Colonic mucosa (tissue), 4 donors: ENCODE measurements at places on chromosomes 4 and X. TPM values are rescaled to one million over a fixed set of nuclear protein-coding genes. Genes with fewer than 3 reads are reported as not detected.

XG gene
- 0.50 TPM for total RNA-seq

WAS gene
- total RNA-seq: 3.0 TPM

SCRG1 gene
- 0.80 TPM for total RNA-seq

TMEM154 gene
- 3.5 TPM for total RNA-seq

GRCh38 chr4:180190382-180190781, 2052.8 kb upstream of the TENM3 start:
- DNase-seq: no peak

DNA sequence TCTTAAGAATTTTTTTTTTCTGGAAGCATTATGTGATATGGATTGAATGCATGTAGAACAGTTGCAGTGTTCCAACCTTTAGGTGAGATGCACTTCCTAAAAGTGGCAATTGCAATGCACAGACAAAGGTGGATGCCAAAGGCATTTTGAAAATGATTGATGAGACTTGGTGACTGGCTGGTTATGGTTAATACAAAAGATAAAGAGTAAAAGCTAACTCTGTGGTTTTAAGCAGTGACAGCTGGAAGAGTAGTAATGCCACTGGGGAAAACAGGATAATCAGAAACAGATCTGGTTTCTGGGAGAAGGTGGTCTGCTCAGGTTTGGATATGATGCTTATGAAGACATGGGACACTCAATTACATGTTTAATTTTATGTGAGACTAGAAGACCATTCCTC, 345.6 kb downstream of the RPA4 start:
- no peak for DNase-seq

GRCh38 chr4:168769416-168769815, 240.6 kb downstream of the CBR4 start:
- no peak for DNase-seq

- DNase-seq: no peak
Observed at GRCh38 chr4:30952526-30953219, 232.5 kb downstream of the PCDH7 start.

DNA sequence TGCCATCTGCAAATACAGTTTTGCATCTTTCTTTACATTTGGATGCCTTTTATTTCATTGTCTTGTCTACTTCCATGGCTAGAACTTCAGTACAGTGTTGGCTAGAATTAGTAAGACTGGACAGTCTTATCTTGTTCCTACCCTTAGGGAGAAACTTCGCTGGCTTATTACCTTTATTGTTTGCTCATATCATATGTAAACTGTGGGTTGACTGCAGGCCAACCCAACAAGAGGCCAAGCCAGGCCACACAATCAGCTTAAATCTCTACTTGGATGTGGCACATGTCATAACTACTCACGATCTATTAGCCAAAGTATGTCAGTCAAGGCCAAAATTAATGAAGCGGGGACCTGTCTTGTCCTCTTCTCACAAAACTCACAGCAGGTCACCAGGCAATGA, 144.1 kb downstream of the THOC2 start:
- DNase-seq: no peak

- no peak for DNase-seq
Observed at GRCh38 chr4:24930151-24930550, 17.3 kb upstream of the CCDC149 start.

- DNase-seq: no peak
Observed at GRCh38 chrX:118347131-118347530, 1.2 kb downstream of the WDR44 start.

- DNase-seq: no peak
Observed at GRCh38 chr4:153342751-153343552, 1.5 kb upstream of the MND1 start.

- no peak for DNase-seq
Observed at GRCh38 chrX:20312018-20312417, 45.3 kb upstream of the RPS6KA3 start.

DNA sequence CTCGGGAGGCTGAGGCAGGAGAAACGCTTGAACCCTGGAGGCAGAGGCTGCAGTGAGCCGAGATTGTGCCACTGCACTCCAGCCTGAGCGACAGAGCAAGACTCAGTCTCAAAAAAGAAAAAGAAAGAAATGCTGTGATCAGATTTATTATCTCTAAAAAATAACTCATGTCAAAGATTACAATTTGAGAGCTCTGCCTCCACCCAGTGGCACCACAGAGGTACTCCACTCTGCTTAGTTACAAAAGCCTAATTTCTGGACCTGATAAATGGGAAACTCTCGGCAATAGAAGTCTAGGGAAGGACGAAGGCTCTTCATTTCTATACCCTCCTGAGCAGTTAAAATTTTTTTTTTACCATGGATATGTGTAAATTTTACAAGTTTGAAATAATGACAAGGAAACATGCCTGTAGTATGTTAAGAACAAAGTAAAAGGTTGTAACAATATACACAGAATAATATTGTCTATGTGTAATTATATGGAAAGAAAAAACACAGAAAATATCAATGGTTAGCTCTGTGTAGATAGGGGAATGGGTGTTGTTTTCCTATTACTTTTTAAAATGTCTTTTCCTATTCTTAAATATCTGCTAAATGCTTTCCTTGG, 149.8 kb downstream of the STIM2 start:
- peak; percentile 53 for DNase-seq

GRCh38 chr4:174265916-174266315, 17.6 kb downstream of the FBXO8 start:
- DNase-seq: no peak

DNA sequence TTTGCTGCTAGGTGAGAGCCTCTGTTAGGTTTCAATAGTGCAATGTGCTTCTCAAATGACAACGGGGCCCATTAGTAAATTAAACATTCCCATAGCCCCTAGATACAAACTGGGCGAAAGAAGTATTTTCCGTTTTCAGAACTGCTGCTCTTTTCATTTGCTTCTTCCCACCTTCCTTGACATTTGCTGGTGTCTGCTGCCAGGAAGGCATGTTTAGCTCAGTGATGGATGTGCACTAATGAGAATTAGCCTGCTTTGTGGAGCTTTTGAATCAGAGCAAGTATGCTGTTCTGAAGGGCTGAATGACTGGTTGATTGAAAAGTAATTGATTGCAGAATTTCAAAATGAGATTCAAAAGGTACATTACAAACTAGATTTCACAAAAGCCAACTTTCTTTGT, 57.0 kb downstream of the SHROOM3 start:
- DNase-seq: no peak

GRCh38 chrX:106780664-106781377, 21.7 kb upstream of the TBC1D8B start:
- no peak for DNase-seq

GRCh38 chr4:24973747-24974601, 56.8 kb downstream of the LGI2 start:
- peak; percentile 41 for DNase-seq

- DNase-seq: no peak
Observed at GRCh38 chr4:127737295-127737694, 7.1 kb downstream of the SLC25A31 start.

DNA sequence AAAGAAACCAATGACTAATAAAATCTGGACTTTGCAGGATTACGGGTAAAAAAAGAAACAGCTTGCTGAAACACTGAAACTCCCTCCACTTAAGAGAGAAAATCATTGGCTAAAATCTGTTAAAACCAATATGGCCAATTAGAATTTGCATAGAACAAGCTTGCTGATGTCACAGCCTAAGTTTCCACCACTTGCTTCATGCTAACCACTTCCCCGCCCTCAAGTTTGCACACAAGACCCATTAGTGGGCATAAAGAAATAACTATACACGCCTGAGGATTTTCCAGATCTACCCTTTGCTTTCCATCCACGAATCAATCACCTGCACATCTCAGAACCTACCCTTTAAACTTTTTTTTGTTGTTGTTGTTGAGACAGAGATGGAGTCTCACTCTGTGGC, 42.7 kb upstream of the PHEX start:
- no peak for DNase-seq
